ENCODE measurements at places on chromosomes 16 and 17.
A peak's percentile ranks its signal among the peaks of the same experiment; 100 is the strongest.

DNA sequence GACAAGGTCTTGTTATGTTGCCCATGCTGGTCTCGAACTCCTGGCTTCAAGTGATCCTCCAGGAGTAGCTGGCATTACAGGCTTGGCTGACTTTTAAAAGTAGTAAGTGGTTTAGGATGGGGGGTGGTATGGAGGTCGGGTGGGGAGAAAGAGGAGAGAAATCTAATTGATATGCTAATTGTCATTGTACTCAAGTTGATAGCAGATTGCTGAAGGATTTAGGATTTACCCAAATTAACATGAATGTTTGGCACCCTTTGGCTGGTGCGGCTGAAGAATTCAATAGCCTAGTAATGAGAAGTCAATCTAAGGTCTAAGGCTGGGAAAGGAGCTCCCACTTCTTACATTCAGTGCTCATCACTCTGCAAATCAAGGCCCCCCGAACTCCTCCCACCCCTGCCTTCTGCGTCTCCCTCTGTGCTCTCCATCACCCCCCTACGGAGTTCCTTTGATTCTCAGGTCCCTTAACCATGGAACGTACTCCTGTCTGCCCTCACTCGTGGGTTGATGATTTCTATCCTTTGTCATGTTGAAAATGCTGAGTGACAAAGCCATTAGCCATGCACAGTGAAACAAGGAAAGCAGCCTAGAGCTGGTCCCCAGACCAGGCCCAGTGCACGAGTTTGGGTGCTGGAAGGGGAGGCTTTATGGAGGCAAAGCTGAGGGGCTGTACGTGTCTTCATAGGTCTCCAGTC, 17.3 kb downstream of the CDH13 start:
- no peak for DNase-seq

DNA sequence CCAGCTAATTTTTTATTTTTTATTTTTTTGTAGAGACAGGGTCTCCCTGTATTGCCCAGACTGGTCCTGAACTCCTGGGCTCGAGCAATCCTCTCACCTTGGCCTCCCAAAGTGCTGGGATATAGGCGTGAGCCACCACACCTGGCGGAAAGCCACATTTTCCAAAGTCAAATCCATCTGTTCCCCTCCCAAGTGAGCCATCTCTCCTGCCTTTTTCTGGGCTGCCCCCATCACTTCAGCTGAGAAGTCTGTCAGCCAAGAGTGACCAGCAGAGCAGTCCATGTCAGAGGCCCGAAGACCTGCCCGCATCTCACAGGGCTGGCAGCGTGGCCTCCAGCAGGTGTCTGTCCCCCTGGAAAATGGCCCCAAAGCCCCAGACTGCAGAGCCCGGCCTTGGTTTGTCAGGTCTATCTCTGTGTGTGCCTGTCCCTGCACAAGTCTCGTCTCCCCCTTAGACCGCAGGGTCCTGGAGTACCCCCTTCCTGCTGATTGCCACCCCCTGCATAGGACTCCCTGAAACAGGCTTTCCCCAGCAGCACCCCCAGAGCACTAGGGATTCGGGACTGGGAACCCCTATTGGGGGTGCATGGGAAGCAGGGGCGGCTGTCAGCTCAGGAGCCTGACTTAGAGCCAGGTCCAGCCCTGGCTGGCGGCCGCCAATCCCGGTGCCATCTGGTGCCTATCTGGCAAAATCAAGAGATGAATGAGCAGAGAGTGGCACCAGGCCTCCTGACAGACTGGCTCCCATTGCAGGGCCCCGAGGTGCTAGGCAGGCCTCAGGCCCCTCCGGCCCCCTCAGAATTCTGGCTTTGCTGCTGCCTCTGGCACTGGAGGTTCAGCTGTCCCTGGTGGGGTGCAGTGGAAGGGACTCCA, 7.8 kb downstream of the TTYH2 start:
- DNase-seq = no peak

GRCh38 chr17:78168242-78168902, at the start of gene SYNGR2:
SYNGR2 (plus strand) TSS chr17:78168581; CDS start chr17:78168617, 36 bp downstream.
- peak; percentile 82 for DNase-seq

GRCh38 chr17:35374766-35375344, 1.4 kb upstream of the SLFN11 start:
- no peak for DNase-seq

DNA sequence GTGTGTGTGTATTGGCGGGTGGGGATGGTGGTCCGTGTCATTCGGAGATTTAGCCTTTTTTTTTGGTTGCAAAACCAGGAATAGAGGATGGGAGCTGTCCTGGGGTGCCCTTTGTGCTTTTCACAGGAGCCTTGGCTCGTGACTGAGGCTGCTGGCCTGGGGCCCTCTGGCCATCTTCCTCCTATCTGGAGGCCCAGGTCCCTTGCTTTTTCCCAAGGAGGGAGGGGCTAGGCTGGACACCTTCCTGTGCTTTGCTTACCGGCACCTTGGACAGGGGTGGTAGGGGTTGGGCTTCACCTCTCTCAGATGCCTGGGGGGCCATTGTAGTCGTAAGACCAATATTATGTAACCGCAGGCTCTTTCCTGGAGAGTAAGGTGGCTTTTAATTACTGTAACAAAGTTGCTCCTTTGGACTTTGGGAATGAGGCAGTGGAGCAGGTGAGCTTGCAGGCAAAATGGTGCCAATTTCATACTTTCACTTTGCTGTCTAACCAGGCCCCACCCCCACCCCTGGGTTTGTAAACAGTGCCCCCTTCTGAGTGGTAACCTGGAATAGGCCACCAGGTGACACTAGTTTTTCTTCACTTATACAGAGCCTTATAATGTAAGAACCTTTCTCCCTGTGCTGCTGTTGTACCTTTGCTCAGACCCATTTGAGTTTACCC, 1.2 kb downstream of the DYNLL2 start:
- peak; percentile 23 for DNase-seq

GRCh38 chr17:79786930-79787643, 9.1 kb downstream of the CBX2 start:
- DNase-seq = no peak

Measured in activated CD4-positive, alpha-beta T cell treated with anti-CD3 and anti-CD28 coated beads for 1 hour (primary cell).